ENCODE measurements at places on chromosomes 5 and 9.

DNA sequence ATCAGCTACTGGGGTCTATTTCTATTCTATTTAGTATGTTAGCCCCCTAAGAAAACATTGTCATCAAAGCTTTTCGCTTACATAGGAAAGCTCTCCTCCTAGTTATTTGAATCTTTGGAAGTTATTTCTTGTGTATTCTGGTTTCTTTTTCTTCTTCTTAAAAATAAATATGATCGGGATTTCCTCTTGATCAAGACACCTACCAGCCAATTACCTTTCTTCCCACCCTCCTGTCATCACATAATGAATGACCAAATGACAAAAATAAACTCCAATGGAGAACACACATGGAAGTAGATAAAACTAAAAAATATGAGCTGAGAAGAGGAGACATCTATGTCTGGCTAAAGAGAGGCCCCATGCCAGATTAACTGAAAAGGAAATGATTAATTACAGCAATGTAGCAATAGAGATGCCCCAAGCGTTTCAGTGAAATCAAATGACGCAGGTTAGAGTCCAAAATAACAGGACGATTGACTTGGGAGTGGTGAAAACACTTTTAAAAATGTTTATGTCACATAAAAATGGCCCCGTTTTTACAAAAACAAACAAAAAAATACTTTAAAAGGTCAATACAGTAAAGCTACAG lies 59.5 kb upstream of the PCSK1 start:
- DNase-seq, result no peak

GRCh38 chr5:111934511-111934910 lies 177.5 kb upstream of the NREP start:
- DNase-seq, result no peak

- peak; percentile 47 for DNase-seq
Observed at GRCh38 chr5:140351609-140352334, 5.4 kb upstream of the HBEGF start.

GRCh38 chr5:80067531-80068245 lies 32.5 kb downstream of the THBS4 start:
- no peak for DNase-seq

- DNase-seq, result no peak
Observed at GRCh38 chr5:65882278-65882677, 44.1 kb upstream of the ERBIN start.

GRCh38 chr5:175690025-175690424 lies 32.2 kb downstream of the HRH2 start:
- no peak for DNase-seq

- DNase-seq, result no peak
Observed at GRCh38 chr5:169218861-169219260, 82.1 kb downstream of the SLIT3 start.

- DNase-seq, result no peak
Observed at GRCh38 chr9:107631788-107632187, 142.2 kb upstream of the KLF4 start.

GRCh38 chr9:126450668-126451205 lies 124.1 kb downstream of the MVB12B start:
- no peak for DNase-seq

GRCh38 chr5:157613385-157614245 lies 38.0 kb upstream of the ADAM19 start:
- peak; percentile 34 for DNase-seq

- DNase-seq, result no peak
Observed at GRCh38 chr5:173045474-173045873, 10.7 kb upstream of the CREBRF start.

DNA sequence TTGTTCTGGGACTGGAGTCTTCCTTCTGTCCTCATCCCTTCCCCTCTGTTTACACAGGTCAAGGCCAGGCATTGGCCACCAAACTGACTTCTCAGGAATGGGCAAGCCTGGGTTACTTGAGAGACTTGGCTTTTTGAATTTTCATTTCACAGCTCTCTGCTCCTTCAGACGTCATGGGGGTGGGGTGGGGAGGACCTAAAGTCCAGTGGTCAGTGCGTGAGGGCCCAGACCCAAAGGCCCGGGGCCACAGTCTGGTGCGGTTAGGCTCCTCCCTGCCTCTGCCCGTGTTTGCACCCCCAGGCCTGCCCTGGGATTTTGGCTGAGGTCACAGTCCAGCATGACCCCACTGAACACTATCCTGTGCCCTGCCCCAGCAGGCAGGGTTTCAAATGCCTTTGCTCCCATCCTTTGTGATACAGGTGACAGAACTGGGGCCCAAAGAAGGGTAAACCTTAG lies 4.1 kb upstream of the CXXC5 start:
- no peak for DNase-seq

DNA sequence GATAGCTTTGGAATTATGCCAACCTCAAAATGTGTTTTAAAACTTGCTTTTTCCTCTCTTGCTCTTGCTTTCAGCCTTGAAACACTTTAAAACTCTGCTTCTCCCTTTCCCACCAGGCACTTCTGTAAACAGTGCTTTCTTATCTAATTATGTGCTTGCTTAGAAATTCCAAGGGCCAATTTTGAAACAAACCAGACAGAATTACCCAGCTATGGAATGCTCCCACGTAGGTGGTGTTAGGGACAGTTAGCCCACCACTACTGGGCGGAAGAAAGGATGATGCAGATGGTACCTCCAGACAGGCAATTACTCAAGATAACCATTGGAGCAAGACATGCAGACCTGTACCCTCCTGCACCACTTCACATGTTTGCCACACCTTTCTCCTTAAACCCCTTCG lies 523.0 kb upstream of the PTPRD start:
- DNase-seq, result no peak

GRCh38 chr5:159581502-159582249 lies 251.4 kb upstream of the IL12B start:
- DNase-seq, result no peak

DNA sequence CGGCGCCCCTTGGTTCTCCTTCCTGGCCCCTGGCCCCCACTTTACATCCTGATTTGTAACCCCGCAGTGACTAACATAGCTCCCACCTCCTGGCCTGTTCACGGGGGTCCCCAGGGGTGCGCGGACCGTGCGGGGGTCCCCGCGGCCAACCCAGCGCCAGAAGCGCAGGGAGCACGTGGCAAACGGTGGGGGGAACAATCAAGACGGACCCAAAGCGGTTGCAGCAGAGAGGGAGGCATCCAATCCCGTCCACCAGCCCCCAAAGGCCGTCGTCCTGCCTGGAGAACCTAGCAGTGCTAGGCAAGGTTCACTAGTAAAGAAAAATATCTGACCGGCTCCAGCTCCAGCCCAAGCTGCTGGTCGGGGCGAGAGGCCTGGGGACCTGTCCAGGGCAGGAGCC lies 201.5 kb downstream of the AUH start:
- DNase-seq, result no peak

- no peak for DNase-seq
Observed at GRCh38 chr5:39459071-39459470, 34.3 kb upstream of the DAB2 start.
